ENCODE measurements at places on chromosomes 4 and X. TPM values are rescaled to one million over a fixed set of nuclear protein-coding genes. Genes with fewer than 3 reads are reported as not detected.

- no peak for DNase-seq
Observed at GRCh38 chrX:154733066-154733425, 17.8 kb downstream of the GAB3 start.

SCML2 gene
- 6.7 TPM for total RNA-seq

GRCh38 chr4:87679449-87680169 lies 29.5 kb downstream of the DMP1 start:
- DNase-seq: peak; percentile 46

SLC2A9 gene
- total RNA-seq: not detected

GAK gene
- 73.0 TPM for total RNA-seq
